Amygdala (tissue), 56 donors: ENCODE measurements at places on chromosomes 4 and X.

DNA sequence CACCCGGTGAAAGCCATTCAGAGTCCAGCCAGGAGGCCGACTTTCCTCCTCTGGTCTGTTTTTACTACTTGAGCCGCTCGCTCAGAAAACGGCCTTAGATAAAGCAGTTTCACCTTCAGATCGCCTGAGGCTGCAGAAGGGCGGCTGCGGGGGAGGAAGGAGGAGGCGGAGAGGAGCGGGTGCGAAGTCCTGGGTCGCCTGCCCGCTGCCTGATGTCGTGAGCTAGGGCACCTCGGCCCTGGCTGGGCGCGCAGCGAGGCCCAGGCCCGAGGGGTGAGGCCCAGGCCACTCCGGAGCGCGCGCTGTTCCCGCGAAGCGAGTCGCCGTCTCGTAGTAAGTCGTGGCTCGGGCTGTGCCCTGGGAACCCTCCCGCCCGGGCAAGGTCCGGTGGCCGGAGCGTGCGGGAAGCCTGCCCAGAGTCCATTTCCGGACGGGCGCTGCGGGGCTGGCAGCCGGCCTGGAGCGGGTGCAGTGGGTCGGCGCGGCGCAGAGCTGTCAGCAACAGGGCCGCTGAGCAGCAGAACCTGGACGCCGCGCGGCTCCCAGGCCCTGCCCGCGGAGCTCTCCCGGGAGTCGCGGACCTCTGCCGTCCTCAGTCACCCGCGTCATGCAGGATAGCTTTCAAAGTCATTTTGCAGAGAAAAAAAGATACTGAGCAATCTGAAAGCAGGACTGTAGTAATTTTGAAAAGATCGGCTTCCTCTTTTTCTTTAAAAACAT, 18.6 kb downstream of the TRIM2 start:
- DNase-seq: no peak

DNA sequence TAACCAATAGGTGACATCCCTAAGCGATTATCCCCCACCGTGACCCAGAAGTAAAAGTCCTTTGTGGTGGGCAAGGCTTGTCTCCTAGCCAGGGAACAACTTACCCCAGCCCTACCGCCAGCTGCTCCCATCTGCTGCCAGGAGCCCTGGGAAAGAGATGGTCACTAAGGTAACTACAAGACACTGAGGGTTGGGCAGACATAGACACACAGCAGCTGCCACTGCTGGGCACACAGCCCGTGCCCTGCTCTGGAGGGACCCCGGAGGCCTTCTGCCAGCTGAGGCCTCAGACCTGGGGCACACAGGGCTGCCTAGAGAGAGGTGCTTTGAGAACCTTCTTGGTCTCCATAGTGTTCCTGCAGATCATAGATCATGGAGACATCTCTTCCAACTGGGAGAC, 53.0 kb upstream of the PROM1 start:
- no peak for DNase-seq

- no peak for DNase-seq
Observed at GRCh38 chr4:5134620-5135019, 83.3 kb downstream of the STK32B start.

DNA sequence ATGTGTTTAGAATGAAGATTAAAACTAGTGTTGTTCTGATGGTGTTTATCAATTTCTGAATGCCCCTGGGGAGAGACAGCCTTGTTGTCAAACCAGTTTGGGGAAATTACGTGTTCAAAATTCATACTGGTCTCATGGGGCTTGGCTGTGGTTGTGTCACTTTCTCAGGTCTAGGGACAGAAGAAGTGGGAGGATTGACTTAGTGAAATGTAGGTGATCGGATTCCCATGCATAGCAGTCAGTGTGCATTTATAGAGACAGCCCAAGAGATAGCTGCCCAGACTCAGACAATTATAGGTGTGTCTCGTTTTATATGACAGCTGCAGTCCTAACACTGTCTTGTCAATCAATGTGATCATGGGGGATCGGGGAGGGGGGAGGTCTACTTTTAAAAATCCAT, 94.4 kb upstream of the CLCN4 start:
- DNase-seq: no peak

- DNase-seq: no peak
Observed at GRCh38 chr4:142579443-142579842, 266.7 kb downstream of the INPP4B start.

- DNase-seq: no peak
Observed at GRCh38 chr4:62133977-62134376, 933.9 kb downstream of the ADGRL3 start.

- DNase-seq: no peak
Observed at GRCh38 chrX:826448-826847, 195.9 kb downstream of the SHOX start.
